ENCODE measurements at places on chromosomes 5 and 9.

DNA sequence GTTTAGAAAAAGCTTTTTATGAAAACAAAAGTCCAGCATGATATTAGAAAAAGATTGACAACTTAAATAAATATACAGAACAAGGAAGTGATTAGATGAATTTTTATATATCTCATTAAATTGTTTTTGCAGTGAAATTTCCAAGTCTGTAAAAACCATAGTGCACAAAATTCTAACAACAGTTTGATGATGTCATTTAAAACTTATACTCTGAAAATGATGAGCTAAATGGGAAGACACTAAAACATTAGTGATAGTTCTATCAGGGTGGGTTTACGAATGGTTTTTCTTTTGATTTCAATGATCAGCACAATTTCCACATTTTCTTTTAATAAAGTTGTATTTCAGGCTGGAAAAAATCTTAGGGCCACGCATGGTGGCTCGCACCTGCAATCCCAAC is 126.4 kb upstream of the GPR151 start:
- DNase-seq, result no peak

GRCh38 chr5:94891972-94892371 is 273.5 kb downstream of the SLF1 start:
- DNase-seq, result no peak

GRCh38 chr9:16030528-16031185 is 477.8 kb downstream of the CCDC171 start:
- DNase-seq, result no peak

GRCh38 chr5:137808503-137809135 is 54.5 kb upstream of the HNRNPA0 start:
- DNase-seq, result no peak

DNA sequence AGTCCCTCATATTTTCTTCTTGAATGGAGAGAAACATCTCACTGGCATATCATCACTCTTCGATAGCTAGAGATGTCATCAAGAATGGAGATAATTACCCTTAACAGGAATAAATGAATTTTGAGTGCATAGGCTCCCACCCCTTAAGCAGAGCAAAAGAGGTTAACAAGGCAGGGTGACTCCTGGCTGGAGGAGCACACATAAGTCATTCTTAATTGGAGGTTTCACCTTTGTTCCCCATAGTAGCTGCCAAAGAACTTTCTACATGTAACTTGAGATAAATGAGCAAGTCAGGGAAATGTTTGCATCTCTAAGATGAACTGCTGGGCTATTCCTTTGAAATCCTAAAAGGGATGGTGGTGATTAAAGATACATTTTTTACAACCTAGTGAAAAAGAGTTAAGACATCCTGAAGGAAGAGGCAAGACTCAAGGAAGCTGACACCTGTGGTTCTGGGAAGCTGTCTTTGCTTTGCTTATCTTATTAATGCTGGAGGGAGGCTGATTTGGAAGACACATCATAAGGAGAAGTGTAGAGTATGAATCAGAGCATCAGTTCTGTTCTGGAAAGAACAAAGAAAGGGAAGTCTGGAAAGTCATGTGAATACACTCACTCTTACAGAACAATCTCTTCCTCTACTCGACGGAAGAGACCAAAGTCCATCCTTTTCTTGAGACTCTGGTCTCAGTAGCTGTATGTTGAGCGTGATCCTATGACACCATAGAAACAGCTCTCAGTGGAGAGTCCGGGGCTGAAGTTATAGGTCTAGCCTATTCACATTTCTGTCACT is 326.3 kb downstream of the OSTF1 start:
- DNase-seq, result no peak

- no peak for DNase-seq
Measured at GRCh38 chr5:43171926-43172325, 20.1 kb upstream of the NIM1K start.

DNA sequence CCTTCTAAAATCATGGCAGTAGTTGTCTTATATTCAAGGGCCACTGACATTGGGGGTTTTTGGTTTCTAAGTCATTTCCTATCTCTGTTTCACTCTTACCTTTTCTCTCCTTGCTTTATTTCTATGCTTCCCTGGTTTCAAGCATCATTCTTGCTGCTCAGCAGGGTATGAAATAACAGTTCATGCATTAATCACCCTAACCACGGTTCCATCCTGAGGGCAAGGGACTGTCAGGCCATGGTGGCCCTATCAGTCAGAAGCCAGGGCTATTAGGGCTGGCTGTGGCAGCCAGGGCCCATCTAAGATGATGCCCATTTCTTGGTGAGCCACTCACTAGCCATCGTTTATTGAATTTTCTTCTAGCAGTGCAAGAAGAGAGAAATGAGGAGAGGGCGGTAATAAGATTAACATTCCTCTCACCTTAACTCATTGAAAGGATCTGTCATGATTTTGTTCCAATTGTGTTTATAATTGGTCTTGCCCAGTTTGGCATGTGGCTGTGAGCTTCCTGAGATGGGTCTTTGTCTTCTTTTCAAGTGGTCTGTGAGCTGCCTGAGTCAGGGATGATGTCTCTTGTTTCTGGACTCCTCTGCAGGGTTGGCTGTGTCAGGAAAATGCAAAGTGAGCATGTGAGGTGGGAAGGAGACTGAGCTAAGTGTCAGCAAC is 45.2 kb downstream of the CYSTM1 start:
- no peak for DNase-seq

DNA sequence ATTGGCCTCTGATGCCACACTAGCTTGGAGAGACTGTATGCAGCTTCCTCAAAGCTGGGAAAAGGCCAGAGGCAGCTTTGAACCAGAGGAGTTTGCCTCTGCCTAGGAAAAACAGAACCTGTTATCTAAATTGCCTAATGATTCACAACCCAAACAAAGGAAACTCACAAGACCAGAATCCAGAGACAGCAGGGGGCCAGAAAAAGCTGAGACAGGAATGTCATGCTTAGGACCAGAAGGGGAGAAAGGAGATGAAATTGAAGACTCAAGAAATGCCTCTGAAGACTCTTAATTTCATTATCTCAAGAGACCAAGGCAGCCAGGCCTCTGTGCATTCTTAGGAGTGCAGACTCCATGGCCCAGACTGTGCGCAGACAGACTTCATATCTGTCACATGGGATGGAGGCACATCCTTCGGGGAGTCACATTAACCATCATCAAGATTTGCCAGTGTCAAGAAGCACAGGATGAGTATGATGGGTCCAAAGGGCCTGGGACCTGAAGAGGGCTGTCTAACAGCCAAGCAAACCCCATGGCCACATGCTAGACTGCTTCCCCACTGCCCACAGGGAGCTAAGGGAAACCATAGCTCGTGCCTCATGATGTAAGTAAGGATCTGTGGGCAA is 57.3 kb downstream of the ARSB start:
- DNase-seq, result no peak

DNA sequence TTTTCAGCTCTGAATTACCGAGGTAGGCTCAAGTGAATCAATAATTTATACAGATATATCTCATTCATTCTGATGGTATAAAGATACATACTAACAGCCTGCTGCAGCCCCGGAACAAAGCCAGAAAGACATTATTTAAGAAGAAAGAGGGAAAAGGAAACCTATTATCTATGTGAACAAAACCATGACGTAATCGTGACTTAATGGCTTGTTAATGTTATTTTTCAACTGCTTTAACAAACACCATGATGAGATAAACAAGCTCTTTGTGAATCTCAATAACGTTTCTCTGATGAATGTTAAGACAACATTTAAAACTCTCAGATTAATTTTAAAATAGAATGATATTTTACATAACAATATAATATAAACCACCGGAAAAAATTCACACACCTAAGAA is 237.1 kb downstream of the SLF1 start:
- DNase-seq, result peak; percentile 63

DNA sequence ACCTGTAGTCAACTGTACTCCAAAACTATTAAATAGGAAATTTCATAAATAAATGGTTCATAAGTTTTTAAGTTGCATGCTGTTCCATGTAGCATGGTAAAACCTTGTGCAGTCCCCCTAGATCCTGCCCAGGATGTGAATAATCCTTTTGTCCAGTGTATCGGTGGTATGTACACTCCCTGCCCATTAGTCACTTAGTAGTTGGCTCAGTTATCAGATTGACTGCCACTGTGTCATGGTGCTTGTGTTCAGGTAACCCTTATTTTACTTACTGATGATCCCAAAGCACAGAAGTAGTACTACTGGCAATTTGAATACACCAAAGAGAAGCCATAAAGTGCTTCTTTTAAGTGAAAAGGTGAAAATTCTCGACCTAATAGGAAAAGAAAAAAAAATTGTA is 134.2 kb downstream of the RNF180 start:
- no peak for DNase-seq

GRCh38 chr5:125834438-125835115 is 588.6 kb upstream of the GRAMD2B start:
- DNase-seq, result no peak

DNA sequence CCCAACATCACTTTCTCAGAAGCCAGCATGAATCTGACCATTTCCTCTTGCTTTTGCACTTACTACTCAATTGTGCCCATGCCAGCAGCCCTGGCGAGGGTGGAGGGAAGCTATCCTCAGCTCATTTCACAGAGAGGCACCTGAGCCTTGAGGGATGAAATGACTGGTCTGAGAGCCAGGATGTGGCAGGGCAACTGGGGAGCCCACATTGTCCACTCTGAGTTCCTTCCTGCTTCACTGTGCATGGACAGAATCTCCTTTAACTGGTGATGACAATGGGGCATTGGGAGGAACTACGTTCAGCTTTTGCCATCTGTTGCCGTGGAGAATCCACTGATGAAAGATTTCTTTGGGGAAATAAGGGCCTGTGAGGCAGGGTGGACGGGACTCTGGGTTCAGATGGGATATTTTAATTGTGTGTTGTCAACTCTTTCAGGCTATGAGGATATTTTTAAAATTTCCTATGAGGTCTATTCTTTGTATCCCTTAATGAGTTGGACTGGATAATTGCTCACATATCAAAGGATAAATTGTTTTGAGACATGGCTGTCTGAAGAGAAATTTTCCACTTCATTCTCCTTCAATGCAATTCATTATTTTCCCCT is 78.3 kb downstream of the TNC start:
- no peak for DNase-seq

DNA sequence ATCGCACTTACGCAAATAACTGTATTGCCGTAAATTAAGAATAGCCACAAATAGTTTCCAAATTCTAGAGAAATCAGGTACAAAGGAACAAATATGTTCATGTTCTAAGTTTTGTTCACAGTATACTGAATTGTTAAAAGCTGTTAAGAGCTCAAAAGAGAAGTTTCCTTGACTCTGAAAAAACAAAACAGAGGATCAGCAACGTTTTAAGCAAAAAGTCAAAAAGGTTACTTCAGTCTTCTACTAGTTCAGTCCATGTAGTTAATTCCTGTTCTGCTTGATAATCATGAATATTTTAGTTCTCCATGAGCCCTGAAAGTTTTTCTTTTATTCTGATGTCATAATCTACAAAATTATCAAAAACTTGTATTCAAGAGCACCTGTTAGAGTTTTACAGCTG is 128.6 kb upstream of the MAST4 start:
- DNase-seq, result no peak

DNA sequence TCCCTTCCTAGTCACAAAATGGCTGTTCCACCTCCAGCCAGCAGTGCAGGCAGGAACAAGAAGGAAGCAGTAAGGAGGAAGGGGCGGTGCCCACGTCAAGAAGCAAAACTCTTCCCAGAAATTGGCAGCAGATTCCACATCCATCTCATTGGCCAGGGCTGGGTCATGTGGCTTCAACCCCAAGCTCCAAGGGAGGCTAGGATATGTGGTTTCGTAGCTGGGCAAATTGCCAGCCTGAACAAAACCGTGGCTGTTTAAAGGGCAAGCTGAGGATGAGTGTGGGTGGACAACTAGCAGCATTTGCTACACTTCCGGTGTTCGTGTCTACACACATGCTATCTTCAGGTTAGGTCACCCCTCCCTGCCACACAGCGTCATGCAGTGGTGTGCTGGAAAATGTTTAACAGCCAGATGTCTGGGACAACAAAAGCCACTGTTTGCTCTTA is 92.1 kb upstream of the MAP1B start:
- peak; percentile 95 for DNase-seq

DNA sequence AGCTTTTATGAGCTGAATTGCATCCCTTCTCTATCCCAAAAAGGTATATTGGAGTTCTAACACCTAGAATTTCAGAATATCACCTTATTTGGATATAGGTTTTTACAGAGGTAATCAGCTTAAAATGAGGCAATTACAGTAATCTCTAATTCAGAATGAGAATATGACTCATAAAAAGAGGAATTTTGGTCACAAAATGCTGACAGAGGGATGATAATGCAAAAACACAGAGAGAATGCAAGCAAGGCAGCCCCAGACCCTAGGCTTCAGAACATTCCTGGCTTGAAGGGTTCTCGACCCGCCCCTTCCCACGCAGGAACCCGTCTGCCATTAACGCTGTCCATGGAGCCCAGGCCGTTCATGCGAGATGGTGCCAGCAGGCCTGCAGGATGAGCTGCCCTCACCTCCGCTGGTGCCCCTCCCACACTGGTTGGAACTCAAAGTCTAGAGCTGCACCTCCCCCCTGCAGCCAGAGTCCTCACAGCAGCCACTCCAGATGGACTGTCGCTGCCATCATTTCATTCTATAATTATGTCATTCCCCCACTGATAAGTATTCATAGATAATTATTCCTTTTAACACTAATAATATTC is 1173.4 kb upstream of the ACO1 start:
- DNase-seq, result no peak

DNA sequence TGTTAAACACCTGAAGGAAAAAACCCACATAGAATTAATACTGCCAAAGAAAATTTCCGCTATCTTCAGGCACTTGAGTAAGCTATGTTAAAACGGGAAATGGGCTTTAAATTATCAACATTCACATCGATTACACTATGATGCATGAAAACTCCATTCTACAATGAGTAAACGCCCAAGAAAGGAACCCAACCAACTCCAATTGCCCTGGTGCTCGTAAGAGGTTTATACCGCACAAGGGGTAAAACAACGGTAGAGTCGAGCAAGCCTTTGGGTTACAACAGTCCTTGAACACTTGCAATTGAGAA is 1.0 kb downstream of the AGTPBP1 start:
- DNase-seq, result no peak

DNA sequence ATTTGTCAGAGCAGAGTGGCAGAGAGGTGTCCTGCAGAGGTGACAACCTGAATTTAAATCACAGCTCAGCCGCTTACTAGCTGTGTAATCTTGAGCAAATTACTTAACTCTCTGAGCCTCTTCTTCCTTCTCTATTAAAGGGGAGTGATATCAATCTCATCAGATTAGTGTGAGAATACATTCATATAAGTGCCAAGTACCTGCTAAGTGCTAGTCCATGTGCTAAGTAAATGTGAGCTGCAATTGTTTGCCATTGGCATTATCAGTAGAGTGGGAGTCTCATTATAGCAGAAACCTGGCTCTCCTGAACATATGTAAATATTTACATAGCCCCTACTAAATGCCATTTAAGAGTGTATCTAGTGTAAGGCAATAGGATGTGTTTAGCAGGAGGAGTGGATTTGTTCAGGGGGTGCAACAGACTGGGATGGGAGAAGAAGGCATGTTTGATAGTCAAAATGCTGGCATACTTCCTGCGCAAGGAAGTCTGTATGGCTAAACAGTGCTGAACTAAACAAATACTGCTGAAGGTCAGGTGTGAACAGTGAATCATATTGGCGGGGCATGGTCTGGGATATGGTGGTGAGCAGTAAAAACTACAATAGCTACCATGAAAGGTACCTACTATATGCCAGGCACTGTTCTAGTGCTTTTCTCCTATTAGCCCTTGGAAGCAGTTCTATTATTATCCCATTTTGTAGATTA is 74.5 kb downstream of the F2RL2 start:
- DNase-seq, result peak; percentile 96

Measured in NCI-H748 treated with DMSO at 0.1 percent for 48 hours (cell line).